ENCODE measurements at places on chromosomes 6 and 20.

GRCh38 chr6:163170294-163170883, 244.1 kb upstream of the QKI start:
- no peak for DNase-seq

DNA sequence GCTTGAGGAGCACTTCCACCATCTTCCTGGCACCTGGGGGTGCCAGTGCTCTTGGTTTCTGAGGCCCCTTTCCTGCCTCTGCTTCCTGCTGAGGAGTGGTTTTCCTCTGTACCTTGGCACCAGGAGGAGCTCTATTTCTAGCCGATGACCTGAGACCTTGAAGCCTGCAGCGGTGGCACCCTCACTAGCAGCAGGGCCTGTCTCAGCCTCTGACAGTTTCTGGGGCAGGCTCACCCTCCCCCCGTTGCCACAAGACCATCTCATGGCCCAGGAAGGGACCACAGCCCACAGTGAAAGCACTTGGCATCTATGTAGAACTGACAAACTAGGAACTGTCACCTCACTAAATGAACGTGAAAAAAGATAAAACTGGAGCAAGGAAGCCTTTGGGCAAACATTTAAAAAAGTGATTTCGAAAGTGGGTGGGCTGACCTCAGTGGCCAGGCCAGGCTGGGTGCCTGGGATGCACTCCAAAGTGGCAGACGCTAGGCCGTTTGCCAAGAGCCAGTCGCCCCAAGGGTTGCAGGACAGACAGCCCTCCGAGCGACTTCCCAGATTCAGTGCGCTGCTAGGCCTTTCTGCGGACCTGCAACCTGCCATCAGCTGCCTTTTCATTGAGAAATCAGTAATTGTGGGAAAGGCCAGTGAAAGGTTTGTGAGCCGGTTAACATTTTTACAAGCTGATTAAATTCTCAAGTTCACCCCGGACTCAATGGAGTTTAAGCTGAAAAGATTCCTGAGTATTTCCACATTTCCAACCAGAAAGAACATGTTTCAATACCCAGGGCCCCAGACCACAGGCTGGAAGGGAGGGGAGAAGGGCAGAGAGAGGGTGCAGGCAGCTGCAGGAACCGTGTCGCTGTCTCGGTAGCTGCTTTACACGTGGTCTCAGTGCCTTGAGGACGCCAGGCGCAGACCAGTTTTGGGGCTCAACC, 303.7 kb downstream of the ESR1 start:
- DNase-seq: peak; percentile 85

- DNase-seq: peak; percentile 13
These were observed 14.0 kb downstream of the RBL1 start for GRCh38 chr20:37081717-37082289.

GRCh38 chr6:7902221-7902620, 8.4 kb downstream of the TXNDC5 start:
- DNase-seq: no peak

- DNase-seq: peak; percentile 36
These were observed 153.5 kb upstream of the STMND1 start for GRCh38 chr6:16948396-16948795.

- DNase-seq: no peak
These were observed 6.1 kb upstream of the TBX18 start for GRCh38 chr6:84770521-84770920.

GRCh38 chr6:108562503-108562993, 1.8 kb downstream of the FOXO3 start:
- peak; percentile 86 for DNase-seq

DNA sequence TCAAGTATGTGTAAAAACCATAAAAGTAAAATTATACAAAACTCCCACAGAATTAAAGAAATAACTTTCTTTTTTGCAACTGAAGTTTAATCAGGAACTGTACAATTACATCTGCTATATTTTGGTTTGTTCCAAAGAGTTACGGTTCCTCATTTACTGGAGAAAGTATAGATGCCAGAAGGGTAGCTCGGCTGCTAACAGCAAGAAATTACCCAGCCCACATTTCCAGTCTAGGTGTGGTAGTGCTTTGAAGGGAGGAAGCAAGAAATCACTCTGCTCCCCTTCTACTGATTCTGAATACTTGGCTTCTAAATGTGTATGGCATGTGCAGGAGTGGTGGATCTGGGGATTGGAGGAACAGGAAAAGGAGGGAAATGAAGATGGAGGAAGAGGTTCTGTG, 441.3 kb downstream of the CDC5L start:
- DNase-seq: no peak

DNA sequence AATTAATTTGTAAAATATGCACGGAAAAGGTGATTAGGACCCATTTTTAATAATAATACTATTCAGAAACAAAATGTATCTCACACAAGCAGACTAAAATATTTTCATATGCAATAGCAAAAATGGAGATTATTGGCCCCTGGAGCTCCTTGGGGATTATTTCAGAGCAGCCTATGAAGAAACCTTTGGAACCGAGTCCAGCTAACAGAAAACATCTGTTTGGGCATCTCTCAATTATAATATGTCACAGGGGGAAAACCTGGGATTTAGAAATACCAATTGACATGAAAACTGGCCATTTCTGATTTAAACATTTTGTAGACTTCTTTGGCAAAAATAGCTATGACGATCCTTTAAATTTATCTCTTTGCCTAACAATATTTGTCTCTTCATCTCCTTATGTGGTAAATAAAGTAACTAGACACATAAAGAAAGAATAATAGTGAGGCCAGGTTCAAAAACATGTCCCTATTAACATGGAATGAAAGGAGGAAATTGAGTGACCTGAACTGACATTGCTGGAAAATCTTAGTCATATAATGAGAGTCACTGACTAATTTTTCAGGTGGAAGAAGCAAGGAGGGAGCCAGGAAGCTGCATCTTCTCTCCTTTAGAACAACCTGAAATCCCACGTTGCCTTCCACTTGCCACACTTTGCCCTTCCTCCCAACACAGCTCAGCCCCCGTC, 199.0 kb downstream of the SOD2 start:
- DNase-seq: no peak

DNA sequence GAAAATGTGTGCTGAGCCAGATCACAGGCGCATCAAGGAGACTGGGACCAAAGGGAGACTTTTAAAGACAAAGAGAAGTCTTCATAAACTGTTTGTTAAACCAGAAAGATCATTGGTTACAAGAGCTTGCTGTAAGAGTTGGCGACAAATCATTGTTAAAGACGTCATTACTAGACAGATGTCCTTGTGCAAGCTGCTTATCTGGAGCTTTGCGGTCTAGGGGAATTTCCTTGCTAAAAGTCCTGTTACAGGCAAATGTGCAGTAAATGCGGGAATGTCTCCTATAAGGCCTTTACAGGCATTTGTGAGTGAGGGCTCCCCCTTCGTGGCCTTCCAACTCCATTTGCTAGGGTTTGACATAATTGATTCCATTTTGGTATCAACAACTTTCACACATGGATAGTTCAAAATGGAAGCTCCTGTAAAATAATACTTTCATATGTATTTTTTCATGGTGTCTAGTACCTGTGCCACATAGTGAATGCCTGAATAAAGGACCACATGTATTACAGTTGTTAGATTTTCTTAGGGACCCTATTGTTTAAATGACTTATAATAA, 362.4 kb downstream of the UTRN start:
- DNase-seq: peak; percentile 94

GRCh38 chr20:51208162-51208561, 185.3 kb upstream of the KCNG1 start:
- DNase-seq: no peak

- peak; percentile 99 for DNase-seq
These were observed 61.8 kb downstream of the RPP40 start for GRCh38 chr6:4941782-4942672.

DNA sequence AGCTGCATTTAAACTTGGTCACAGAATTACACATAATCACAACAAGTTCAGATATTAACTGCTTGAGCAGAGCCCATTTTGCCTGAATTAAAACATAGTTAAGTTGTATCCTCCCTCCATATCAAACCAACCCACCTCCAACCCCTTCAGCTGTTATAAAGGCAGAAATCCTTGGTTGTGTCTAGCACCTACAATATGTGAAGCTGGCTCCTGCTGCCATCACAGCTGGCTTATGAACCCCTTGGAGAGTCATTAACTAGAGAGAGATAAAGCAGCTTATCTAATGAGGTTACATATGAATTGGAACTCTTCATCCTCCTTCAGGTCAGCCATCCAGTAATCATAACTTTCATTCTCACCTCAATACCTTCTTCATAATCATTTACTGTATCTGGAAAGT, 101.8 kb downstream of the EPHA7 start:
- no peak for DNase-seq

DNA sequence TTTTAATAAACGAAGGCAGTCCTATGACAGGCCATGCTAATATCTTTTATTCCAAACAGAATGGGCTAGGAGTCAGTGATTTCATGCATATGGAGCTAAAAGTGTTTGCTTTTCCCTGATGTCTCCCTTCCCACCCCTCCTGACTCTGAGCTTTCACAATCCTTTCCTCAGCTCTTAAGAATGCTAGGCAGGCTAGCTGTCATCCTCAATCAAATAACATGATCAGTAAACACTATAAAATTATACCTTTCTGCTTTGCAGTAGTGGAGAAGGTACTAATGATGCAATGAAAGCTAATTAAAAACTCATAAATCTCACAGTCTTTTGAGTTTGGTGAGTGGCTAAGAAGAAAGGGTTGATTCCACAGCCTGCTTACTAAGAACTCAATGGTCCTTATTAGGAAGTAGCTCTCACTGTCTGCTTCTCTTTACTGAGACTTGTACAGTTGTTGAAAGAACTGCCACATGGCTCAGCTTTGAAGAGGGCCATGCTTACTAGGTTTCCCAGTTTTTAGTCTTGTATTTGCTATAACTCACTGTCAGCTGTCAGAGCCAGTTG, 250.9 kb upstream of the JAG1 start:
- DNase-seq: peak; percentile 93

DNA sequence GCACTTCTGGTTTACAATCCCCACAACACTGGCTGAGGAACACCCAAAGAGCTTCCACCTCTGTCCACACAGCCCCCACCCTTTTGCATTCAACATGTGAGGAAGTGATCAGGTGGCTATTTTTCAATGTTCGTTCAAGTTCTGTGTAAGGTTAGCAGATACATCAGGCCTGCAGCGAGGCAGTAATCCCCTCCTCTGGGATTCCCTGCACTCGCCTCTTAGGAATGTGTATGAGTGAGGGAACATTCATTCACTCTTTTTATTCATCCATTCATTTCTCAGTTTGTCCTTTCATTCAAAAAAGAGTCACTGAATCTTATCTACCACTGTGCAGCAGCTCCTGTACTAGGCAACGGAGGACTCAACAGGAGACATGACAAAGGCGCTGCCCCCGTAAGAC, 236.4 kb upstream of the PRDM1 start:
- DNase-seq: no peak

DNA sequence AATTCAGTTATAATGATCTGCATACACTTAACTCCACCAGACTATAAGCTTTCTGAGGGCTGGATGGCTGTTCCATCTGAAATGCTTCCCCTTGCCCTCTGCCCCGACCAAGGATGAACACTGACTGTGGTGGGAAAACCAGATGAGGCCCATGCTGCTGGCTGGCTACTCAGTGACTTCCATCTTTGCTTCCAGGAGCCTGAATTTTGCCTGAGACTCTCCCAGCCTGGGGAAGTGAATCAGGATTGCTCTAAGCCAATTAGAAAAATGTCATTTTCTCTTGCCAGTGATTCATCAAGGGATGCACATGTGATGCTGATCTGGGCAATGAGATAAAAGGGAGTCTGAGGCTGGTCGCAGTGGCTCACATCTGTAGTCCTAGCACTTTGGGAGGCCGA, 1.7 kb upstream of the TOMM34 start:
- peak; percentile 47 for DNase-seq

- DNase-seq: no peak
These were observed 84.7 kb downstream of the PRSS35 start for GRCh38 chr6:83597051-83597450.

DNA sequence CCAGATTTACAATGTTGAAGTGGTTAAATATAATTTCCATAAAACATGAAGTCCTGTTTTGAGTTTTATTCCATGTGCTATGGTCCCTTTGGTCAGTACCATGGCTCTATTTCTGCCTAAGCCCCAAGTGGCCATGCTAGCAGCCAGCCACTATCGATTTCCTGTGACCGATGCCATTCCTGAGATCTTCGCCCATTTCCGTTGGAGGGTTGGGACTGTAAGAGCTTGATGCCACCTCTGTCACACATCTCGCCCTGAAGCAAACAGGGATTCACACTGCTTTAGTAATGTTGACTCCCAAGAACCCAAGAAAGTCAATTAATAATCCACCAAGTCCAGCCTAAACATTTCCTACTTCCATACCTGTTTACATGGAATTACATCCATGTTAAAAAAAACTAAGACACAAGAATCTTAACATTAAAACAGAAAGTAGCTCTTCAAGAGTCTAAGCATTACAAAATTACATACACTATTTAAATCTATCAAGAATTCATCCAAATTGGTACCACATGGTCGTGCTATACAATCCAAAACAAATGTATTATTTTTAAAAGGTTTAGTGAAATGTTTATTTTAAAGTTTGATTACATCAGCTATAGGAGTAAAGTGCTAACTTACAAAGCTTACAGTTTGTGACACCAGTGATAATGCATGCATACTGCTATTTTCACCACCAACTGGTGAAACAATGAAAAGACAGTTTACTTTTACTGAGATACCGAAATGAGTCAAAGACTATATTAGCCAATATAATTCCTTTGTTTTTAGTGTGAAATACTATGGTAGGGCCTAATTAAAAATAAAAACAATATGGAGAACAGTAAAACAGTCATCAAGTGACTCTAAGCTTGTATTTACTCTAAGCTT, 2.5 kb downstream of the RBM39 start:
- peak; percentile 56 for DNase-seq

- peak; percentile 51 for DNase-seq
These were observed 33.3 kb upstream of the TGM2 start for GRCh38 chr20:38198238-38198861.

- DNase-seq: no peak
These were observed 128.2 kb upstream of the ADGRB3 start for GRCh38 chr6:68506911-68507310.

- DNase-seq: peak; percentile 93
These were observed 37.1 kb downstream of the TNFAIP3 start for GRCh38 chr6:137903933-137904821.
